Upper lobe of left lung (tissue), 6 donors: ENCODE measurements at places on chromosomes 1 and 21. TPM values are rescaled to one million over a fixed set of nuclear protein-coding genes. Genes with fewer than 3 reads are reported as not detected.

B3GALNT2 gene
- total RNA-seq = 22.0 TPM

KCNK1 gene
- 10.6 TPM for total RNA-seq

HSD3B2 gene
- total RNA-seq = 2.1 TPM

KCNAB2 gene
- 111 TPM for total RNA-seq

FAM151A gene
- total RNA-seq = not detected

SPRR4 gene
- not detected for total RNA-seq

SYCP1 gene
- total RNA-seq = not detected

PLEKHN1 gene
- total RNA-seq = 1.2 TPM

CNR2 gene
- 0.17 TPM for total RNA-seq

MTARC2 gene
- total RNA-seq = 44.2 TPM

WDR64 gene
- not detected for total RNA-seq

CD164L2 gene
- total RNA-seq = 2.3 TPM

C1QA gene
- total RNA-seq = 688 TPM

GPR157 gene
- total RNA-seq = 23.3 TPM

IL19 gene
- not detected for total RNA-seq

DHX9 gene
- total RNA-seq = 91.2 TPM

ARMH1 gene
- total RNA-seq = 14.0 TPM

MROH9 gene
- 0.34 TPM for total RNA-seq

HSPB7 gene
- 2.3 TPM for total RNA-seq

HMGB4 gene
- total RNA-seq = not detected

LDLRAD1 gene
- 10.3 TPM for total RNA-seq

NT5C1A gene
- 5.5 TPM for total RNA-seq

OVAAL gene
- not detected for total RNA-seq

BARHL2 gene
- total RNA-seq = not detected

RHEX gene
- total RNA-seq = not detected

CD48 gene
- total RNA-seq = 18.6 TPM

RWDD3 gene
- total RNA-seq = 10.7 TPM

KCNK2 gene
- total RNA-seq = not detected

LIN28A gene
- total RNA-seq = not detected

SYT14 gene
- not detected for total RNA-seq

LRRC7 gene
- not detected for total RNA-seq
